ENCODE measurements at places on chromosomes 4 and X.

DNA sequence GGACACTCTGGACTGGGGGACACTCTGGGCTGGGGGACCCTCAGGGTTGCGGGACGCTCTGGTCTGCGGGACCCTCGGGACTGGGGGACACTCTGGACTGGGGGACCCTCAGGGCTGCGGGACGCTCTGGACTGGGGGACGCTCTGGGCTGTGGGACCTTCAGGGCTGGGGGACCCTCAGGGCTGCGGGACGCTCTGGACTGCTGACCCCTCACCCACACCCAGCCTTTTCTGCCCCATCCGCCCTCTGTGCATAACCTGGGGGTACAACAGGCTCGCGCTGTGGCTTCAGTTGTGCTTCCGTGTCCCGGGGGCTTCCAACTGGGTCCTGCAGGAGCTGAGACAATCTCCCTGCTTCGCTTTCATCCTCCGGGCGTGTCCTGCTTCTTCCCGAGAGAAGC, 766.0 kb downstream of the TRIML1 start:
- DNase-seq: no peak

- DNase-seq: peak; percentile 31
Measured at GRCh38 chr4:149203256-149204001, 612.2 kb downstream of the IQCM start.

DNA sequence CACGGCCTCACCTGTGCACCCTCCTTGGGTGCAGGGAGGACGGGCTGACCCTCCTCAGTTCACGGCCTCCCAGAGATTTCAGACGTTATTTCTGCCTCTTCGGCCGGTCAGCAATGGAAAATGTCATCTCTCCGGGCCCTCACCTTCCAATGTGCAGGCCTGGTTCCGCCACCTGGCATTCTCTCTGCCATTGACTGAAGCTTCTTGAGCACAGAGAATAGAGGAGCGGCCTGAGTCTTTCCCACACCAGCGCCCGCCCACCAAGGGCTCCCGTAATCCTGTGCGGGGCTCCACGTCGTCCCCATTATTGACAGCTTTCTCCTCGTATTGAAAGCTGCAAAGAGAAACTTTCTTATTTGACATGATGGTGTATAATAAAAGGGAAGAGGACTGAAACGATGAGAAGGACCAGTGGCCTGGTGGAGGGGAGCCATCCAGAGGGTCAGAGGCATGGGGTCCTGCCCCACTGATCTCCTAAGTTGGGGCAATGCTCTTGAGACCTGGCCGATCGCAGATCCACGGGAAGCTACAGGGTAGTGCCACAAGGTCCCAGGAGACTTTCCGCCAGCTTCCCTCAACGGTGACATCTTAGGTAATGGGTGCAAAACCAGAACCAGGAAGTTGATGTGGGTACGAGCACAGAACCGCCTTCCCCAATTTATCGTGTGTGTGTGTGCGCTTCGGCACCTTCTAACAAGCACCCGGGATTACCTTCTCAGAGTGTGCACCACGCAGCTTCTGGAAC, 20.6 kb downstream of the HTRA3 start:
- no peak for DNase-seq

GRCh38 chrX:118571836-118572235, 76.2 kb downstream of the DOCK11 start:
- no peak for DNase-seq

DNA sequence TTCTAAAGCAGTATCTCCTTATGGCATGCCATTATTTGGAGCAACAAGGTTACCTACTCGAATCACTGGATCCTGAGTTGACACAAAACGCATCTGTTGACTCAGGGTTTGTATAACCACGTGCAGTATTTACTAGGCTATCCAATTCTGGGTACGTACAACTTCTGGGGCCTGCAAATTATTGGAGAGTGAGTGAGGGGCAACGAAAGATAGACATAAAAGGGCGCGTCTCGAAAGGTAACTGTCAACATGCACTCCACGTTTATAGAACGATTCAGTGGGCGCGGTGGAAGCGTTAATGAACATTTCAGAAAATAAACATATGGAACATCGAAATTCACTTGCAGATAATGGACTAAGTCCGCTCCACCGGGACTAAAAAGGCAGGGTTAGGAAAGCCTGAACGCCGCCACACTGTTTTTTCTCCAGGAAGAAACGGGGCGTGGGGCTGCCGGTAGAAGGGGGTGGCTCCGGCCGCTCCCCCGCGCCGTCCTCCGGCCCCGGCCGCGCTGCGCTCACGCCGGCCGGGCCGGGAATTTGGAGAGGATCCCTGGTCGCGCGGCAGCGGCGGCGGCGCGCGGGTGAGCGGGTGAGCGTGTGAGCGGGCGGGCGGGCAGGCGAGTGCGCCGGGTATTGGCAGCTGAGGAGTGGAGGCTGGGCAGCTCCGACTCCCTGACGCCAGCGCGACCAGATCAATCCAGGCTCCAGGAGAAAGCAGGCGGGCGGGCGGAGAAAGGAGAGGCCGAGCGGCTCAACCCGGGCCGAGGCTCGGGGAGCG, at the start of gene SMAD1:
Gene SMAD1 (plus strand): TSS at position 690 of the 778 bp plus-strand sequence. CDS start 32,761 bp downstream, outside the sequence.
- peak; percentile 87 for DNase-seq

DNA sequence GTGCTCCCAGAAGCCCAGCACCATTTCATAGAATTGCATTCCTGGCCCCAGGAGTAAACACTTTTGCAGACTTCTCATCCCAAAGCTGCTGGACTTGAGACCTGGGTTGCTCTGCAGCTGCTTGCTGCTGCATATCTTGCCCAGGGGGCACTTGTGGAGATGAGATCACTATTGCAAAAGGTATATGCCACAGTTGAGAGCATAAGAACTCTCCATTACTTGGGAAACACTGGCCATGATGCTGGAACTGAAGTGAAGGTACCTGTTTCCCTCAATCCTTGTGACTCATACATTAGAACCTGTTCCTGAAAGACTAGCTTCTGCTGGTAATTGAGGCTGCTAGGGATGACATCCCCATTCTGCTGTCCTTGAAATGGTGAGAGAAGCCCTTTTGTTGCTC, 43.1 kb upstream of the WDR1 start:
- DNase-seq: no peak

GRCh38 chrX:81316163-81316562, 114.3 kb downstream of the SH3BGRL start:
- DNase-seq: peak; percentile 43

GRCh38 chrX:129193357-129193756, 329.9 kb downstream of the SMARCA1 start:
- DNase-seq: no peak

GRCh38 chr4:40577588-40578253, 51.9 kb downstream of the RBM47 start:
- no peak for DNase-seq

DNA sequence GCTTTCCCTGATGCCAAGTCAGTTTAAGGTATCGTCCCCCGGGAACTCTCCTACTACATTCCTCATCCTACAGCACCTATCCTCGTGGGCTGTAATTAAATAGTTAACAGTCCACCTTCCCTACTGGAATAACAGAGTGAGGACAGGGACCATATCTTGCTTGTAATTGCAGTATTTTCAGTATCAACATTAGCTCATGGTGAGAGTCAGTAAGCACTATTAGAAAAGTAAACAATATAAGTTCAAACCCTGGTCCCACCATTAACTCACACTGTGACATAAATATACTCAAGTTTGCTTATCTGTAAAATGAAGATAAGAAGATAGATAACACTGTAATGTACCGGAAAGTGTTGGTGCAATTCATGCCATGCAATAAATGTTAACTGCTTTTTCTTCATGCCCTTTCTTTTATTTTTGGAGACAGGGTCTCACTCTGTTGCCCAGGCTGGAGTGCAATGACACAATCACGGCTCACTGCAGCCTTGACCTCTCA, 61.3 kb downstream of the SH3RF1 start:
- no peak for DNase-seq

- DNase-seq: no peak
Measured at GRCh38 chr4:96593422-96593821, 753.5 kb downstream of the PDHA2 start.

DNA sequence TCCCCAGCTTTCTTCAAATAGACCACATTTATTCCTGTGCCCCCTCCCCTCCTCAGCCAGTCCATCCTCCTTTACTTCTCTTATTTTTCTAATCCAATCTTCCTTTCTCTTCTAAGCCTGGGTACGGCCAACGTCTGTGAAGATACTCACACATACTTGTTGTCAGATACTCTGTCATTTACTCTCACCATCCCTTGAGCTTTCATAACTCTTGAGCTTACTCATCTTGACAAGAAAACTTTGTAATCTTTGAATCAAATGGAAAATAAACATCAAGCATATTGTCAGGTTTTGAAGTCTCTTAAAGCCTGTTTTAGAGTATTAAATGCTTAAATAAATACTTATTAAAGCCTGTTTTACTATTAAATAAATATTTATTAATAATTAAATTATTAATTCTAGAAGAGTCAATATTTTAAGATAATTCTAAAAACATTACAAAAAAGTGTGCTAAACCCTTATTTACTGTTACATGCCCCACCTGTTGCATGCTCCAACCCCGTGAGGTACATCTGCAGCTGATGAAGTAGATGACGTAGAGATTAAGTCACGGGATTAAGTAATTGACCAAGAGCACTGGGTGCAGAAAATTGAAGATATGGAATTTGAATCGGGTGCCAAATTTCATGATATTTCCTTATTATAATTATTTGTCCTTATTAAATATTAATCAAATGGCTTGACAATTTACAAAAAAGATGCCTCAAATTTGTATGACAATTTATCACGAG, 1.5 kb upstream of the TRIML2 start:
- peak; percentile 84 for DNase-seq

- peak; percentile 81 for DNase-seq
Measured at GRCh38 chr4:74376888-74377483, 12.0 kb downstream of the EREG start.

DNA sequence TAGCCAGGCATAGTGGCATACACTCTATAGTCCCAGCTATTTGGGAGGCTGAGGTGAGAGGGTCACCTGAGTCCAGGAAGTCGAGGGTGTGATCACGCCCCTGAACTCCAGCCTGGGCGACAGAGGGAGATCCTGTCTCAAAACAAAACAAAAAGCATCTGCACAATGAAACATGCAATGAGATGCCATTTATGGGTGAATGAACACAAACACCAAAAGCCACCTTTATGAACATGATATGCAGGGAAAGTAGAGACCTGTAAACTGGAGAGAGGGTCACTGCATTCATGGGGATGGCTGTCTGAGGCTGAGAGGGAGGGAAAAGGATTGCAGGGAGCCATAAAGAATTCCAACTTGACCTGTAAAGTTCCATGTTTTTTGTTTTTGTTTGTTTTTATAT, 70.7 kb downstream of the EVC start:
- no peak for DNase-seq

- DNase-seq: no peak
Measured at GRCh38 chrX:2224161-2224560, 276.6 kb downstream of the DHRSX start.

DNA sequence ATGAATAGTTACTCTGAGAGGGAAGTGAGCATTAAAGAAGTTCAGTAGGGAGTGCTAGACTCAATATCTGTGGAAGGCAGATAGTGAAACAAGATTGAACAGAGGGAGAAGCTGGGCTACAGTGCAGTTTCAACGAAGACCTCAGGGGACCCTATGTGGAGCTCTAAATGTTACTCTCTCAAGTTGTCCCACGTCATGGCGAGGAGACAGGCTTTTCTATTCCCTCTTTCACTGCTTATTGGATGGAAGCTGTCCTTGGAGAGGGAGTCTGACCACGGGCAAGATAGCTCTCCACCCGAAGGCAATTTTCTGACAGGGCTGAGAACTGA, 42.3 kb upstream of the CCSER1 start:
- no peak for DNase-seq

DNA sequence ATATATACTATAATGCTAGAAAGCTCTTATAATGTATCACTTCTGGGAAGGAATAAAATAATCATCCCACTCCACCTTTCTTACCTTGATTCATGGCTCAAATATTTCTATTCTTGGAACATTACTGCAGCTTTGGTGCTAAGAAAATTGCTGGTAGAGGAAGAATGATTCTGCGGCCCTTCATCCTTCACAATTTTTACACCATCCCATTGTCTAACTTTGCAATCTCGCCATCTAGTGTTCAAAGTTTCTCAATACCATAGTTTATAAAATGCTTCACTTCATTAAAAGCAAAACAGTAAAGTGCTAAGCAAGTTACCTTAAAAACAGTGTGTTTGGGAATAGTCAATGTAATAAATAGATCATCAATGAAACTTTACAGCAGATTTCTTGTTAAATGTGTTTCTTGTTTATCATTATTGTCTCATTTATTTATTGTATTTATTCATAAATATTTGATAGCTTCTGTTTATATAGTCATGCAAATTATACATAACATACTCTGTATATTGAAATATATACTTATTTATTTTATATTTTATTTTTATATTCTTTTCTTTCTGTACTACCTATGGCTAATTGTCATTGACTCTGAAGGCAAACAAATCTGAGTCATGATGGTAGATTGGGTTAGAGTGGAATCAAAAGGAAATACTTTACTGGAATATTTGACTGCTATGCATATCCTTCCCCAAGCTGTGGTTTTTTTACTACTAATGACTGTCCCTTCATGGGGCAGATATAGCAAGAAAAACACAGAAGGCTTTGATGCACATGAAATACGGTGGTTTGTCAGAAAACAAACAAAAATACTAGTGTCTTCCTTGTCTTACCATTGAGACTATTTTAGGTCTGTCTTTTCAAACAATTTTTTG, 390.7 kb downstream of the MAPK10 start:
- peak; percentile 71 for DNase-seq

GRCh38 chr4:142690406-142691163, 155.5 kb downstream of the INPP4B start:
- DNase-seq: no peak

DNA sequence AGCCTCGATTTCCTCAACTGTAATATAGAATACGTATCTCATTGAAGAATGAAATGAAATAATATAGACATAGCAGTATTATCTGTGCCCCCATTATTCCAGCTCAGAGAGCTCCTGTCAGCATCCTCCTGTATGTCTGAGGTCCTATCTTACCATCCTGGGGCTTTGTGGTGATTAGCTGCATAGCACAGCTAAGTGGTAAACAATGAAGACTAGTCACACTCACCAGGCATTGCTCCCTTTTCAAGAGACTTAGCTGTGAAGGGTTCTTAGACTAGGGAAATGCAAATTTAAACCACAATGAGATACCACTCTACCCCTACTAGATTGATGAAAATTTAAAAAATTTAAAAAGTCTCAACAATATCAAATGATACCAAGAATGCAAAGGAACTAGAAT, 172.9 kb downstream of the SLC39A8 start:
- no peak for DNase-seq

DNA sequence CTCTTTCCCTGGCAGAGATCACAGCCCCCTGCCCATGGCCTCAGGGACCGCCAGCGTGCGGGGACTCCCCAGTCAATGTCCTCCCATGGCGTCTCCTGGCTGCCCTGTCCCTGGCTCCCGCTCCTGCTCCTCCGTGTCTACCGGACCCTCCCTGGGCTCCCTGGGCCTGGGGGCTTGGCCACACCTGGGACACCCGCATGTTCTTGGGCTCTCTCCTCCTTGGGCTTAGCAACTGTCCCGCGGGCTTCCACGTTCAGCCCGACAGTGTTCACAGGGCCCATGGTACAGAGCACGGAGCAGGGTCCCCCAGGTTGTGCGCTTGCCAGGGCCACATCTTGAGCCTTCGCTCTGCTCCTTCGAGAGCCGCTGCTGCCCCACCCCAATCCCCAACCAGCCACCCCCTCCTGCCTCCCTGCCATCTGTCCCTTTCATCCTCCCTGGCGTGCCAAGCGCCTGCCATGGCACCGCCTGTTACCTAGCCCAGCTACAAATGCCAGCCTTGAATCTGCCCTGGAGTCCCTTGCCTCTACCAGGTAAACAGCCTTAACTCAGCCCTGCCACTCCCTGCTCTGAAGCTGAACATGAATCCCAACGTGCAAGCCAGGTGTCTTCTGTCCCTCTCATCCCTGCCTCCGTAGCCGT, 3.9 kb downstream of the AVPR2 start:
- no peak for DNase-seq
